ENCODE measurements at places on chromosomes 12 and 14.

DNA sequence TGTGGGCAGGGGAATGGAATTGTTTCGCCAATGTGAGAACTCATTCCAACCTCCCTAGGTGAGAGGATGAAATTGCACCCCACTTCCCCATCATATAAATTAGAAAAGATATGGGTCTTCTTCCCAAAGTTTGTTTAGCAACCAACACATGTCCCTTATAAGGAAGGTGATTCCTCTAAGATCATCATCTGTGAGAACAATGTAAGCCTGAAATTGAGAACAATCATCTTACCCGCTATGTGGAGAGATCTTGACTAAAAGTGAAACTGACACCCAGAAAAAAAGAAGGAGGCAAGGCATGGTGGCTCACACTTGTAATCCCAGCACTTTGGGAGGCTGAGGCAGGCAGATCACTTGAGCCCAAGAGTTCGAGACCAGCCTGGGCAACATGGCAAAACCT, 173.2 kb upstream of the HMGA2 start:
- no peak for DNase-seq

DNA sequence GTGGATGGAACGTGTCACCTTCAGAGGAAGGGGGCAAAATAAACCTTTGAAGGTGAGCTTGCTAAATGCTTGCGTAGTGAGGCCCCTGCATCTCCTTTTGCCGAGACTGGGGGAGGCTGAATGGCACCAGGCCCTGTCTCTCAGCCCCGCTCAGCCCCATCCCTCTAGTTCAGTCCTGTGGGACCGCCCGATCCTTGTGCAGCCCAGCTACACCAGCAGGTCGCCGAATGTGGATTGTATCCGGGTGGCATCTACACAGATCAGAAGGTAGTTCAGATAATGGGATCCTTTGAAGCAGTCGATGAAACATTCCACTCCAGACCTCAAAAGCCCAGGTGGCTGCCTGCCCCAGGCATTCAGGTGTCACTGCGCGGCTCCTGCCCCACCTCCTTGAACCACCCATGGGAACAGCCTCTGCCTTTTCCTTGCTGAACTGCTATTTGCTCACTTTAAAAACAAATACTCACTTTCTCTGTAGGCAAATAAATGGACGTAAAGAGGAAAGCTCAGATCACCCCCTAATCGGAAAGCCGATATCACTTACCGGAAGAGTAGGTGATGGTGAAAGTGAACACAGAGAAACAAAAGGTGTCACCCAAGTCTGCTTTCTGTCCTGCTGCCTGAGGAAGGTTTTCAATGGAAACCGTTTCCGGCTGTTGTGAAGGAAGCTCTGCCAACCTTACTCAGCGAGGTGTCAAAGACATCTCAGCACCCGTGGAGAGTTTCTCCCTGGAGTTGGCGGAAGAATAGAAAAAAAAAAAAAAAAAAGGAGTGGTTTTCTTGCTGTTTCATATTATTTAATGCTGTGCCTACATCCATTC, 100.3 kb upstream of the NCOR2 start:
- no peak for DNase-seq

- no peak for DNase-seq
Observed at GRCh38 chr14:100394886-100395672, 71.9 kb downstream of the SLC25A47 start.

GRCh38 chr14:22892488-22892887, 9.5 kb downstream of the REM2 start:
- no peak for DNase-seq

- DNase-seq, result no peak
Observed at GRCh38 chr14:94153750-94154342, 20.3 kb upstream of the PPP4R4 start.

DNA sequence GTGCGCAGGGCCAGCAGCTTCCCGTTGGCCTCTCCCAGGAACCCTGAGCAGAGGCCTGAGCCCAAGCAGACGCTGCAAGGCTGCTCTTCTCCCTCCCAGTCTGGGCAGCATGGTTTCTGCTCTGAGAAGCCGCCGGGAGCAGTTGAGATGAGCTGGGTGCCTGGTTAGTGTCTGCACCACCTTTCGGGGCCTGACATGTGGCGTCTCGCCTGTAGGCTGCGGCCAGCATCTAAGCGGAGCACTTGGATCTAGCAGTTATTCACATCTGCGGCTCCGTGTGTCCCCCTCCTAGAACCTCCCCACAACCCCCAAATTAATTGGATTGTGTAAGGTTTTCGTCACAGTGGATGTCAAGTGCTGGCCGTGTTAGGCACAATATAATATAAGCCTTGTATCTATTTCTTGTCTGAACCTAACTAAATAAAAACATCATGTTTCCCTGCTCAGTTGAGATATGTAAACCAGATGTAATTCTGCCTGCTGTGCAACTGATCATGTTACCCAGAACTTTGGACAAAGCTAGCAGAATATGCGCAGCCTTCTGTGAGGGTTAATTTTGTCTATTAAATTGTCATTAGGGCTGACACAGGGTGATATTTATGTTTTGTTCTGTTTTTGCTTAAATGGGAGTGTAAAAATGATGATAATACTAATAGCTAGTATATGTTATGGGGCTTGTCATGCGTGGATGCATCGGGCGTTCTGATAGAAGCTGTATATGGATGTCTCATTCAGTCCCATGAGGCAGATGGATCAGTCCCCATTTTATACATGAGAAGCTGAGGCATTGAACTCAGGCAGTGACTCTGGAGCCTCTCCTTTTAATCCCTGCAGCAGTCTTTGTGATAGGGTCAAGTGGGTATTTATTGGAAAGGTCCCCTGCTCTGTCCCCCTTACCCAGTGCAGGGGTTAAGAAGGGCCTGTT, 45.8 kb downstream of the ELK3 start:
- no peak for DNase-seq

GRCh38 chr12:93838193-93838592, 161.0 kb downstream of the CRADD start:
- no peak for DNase-seq

DNA sequence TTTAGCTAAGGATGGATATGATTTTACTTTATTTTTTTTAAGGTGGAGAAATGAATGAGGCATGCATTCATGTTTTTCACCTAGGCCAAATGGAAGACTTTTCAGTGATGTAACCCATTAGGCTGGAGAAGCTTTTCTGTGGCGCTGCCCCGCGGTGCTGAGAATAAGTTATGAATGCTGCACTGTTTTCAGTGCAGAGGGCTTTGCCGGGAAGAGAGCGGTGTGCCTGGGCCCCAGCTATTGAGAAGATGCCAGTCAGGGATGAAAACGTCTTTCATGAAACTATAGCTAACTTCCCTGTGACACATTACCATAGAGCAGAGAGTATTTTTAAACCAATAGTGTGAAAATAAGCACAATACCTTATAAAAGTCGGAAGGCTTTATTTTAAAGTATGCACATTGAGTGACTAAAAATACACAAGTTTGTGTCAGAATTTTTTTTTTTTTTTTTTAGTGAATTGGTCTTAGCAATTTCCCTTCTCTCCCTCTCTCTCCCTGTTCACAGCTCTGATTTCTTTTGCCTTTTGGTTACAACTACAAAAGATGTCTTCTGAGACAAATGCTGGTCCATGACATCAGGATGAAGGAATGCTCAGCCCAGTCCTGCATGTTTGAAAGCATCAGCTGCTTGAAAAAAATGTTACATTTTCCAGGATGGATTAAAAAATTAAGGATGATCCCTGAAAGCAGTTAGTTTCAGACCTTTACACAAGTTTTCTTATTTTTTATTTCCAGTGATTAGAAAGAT, 48.3 kb downstream of the NPAS3 start:
- no peak for DNase-seq

DNA sequence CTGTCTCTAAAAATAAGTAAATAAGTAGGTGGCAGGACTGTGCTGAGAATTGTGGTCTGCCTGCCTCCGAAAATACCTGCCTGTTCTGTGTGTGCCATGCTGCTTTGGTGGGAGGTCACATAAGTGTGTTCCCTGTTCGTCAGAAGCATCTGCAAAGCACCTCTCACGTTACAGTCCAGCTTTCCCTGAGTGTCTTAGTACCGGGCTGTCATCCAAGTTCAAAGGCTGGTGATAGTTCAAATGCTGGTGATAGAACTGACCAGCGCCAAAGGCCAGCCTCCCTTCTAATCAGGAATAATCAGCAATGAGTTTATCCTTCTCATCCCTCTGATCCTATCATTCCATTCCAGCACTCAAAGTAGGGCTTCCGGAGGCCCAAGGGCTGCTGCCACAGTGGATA, 5.6 kb downstream of the CABP1 start:
- no peak for DNase-seq
